ENCODE measurements at places on chromosomes 3 and 15.

DNA sequence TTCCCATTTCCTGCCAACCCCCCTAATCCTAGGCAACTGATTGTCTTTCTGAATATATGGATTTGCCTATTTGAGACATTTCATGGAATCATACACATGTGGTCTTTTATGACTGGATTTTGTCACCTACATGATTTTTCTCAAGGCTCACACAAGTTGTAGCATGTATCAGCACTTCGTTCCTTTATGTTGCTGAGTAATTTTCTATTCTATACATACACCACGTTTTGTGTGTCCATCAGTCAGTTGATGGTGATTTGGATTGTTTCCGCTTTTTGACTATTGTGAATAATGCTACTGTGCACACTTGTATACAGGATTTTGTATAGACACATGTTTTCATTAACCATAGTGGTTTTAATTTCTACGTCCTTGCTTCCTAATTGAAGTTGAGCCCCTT, 203.1 kb downstream of the ITPR1 start:
- no peak for DNase-seq

- DNase-seq, result no peak
Measured at GRCh38 chr3:168271932-168272331, 176.2 kb upstream of the GOLIM4 start.

DNA sequence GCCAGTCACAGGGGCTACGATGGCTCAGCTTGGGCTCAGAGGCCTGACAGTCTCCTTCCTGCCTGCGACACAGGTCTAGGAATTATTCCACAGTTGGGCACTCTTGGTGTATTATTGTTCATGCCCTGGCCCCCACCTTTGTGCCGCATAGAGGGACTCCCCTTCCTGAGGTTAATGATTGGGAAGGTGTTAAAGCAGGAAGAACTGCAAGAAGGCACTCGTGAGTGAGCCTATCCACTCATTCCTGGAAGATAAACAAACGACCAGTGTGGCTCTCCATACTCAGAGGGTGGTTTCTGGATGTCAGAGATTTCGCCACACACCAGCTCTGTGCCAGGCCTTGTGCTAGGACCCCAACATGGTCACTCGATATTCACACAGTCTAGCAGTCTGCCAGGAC, 12.3 kb downstream of the LIPC start:
- no peak for DNase-seq

DNA sequence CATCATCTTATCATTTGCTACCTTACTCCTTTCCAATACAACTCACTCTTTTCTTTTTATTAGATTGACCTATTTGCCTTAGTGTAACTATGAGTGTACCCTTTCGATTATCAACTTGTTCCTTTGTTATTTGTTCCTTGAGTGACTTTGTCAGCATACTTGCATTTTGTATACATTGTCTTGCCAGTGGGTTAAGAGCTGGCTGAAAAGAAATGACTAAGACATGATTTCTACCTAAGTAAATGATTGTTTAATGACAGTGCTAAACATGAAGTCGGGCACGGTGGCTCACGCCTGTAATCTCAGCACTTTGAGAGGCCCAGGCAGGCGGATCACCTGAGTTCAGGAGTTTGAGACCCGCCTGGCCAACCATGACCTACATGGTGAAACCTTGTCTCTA, 1042.3 kb downstream of the TBL1XR1 start:
- DNase-seq, result no peak

DNA sequence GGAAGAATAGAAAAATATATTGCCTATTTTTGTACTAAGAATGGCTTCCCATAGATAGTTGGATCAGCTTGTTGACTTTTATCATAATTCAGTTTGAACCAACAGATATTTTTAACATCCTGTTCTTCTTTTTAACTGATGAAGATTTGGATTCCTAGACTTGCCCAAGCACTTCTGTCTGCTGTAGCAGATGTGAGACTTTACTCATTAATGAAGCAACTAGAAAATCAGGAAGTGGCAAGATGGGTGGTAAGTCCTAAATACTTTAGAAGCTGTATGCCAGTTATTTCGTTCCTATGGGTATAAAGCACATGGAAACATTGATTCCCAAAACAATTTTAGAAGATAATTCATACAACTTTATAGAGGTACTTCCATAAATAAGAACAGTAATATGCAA, 8.4 kb downstream of the PIGB start:
- no peak for DNase-seq

DNA sequence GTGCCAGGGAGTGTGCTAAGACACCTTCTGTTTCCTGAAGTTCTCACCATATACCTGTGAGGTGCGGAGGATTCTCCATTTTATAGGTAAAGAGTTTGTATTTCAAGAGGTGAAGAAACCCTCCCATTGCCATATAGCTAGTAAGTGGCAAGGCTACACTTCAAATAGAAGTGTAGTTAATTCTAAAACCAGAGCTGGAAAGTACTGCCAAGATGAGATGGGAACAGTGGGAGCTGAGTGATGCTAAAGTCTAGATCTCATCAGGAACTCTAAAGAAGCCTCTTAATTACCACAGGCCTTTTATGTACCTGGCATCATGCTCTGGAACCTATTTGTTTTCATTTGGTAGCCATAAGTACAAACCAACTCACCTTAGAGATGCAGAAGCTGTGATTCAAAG, 98.6 kb upstream of the NUDT16 start:
- no peak for DNase-seq
